Kidney (tissue), 22 donors: ENCODE measurements at places on chromosomes 16 and 17. TPM values are rescaled to one million over a fixed set of nuclear protein-coding genes. Genes with fewer than 3 reads are reported as not detected.

TLCD3B gene
- not detected for total RNA-seq

- H3K36me3 ChIP-seq: no peaks in the 10 kb centered on the region
- H3K4me3 ChIP-seq: no peak overlapping the region
- H3K27ac ChIP-seq: no peak overlapping the region
- no peaks in the 10 kb centered on the region for H3K4me1 ChIP-seq
- DNase-seq: no peak
Observed at GRCh38 chr16:89039756-89040155, 53.9 kb upstream of the ACSF3 start.

MT1G gene
- total RNA-seq: 33.6 TPM

CYGB gene
- 12.6 TPM for total RNA-seq

SLC5A2 gene
- 4.8 TPM for total RNA-seq

EFNB3 gene
- 3.5 TPM for total RNA-seq

DNA sequence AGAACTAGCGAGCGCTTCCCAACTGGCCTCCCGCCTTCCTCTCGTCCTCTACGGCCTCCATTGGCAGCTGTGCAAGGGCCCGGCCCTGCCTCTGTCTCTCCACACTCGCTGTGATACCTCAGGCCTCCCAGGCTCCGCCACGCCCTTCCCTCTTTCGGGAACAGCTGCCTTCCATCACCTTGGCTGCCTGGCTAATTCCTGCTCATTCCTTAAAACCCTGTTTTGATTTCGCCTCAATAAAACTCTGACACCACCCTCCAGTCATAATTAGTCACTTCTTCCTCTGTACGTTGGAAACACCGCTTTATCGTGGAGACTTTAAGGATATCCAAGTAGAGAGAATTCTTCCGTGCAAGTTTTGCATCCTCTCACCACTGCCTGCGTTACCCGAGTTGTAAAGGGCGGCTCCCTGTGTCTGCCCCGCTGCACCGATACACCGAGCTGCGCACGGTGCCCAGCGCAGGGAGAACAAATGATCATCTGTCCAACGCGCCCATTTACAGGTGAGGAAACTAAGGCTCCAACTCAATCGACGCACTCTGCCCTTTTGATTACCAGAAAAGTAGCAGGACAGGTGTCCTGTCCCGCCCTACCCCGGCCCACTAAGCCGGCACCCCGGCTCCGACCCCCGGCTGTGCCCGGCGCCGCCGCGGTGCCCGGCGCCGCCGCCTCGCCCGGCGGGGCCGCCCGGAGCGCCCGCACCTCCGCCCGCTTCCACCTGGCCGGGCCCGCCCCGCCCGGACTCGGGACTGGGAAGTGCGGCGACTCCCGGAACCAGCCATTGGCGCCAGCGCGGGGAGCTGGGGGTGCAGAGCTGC lies 139.7 kb downstream of the SEC14L1 start:
- no peak for DNase-seq
- H3K4me3 ChIP-seq: peak overlapping the region; percentile 38
- H3K27me3 ChIP-seq: no peaks in the 10 kb centered on the region
- peaks cover 22% of the 10 kb centered on the region for H3K4me1 ChIP-seq
- H3K36me3 ChIP-seq: no peaks in the 10 kb centered on the region
